ENCODE measurements at places on chromosomes 11 and 22.

GRCh38 chr11:106086135-106086534, 8.7 kb downstream of the AASDHPPT start:
- DNase-seq = no peak

DNA sequence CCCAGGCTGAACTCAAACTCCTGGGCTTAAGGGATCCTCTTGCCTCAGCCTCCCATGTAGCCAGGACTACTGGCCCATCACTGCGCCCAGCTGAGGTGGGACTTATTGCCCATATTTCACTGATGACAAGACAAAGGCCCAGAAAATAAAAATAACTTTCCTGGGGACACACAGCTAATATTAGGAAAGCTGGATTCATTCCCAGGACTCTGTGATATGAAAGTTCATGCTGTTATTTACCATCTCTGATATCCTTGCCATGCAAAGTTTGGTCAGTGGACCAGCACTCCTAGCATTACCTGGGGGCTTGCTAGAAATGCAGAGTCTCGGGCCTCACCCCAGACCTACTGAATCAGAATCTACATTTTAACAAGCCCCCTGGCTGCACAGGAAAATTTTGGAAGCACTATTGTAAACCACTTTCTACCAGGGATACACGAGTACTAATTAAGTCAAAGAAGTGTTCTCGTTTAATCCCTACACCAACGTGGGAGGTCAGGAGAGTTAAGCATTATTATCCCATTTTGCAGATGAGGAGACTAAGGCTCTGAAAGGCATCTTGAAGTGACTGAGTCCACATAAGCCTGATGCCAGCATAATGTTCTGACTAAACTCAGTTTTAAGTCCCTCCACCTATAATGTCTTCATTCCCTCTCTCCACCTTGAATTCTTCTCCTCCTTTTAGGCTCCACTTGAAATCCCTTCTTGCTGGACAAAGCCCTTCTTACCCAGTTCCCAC, 2.5 kb upstream of the FAM83F start:
- DNase-seq = no peak

DNA sequence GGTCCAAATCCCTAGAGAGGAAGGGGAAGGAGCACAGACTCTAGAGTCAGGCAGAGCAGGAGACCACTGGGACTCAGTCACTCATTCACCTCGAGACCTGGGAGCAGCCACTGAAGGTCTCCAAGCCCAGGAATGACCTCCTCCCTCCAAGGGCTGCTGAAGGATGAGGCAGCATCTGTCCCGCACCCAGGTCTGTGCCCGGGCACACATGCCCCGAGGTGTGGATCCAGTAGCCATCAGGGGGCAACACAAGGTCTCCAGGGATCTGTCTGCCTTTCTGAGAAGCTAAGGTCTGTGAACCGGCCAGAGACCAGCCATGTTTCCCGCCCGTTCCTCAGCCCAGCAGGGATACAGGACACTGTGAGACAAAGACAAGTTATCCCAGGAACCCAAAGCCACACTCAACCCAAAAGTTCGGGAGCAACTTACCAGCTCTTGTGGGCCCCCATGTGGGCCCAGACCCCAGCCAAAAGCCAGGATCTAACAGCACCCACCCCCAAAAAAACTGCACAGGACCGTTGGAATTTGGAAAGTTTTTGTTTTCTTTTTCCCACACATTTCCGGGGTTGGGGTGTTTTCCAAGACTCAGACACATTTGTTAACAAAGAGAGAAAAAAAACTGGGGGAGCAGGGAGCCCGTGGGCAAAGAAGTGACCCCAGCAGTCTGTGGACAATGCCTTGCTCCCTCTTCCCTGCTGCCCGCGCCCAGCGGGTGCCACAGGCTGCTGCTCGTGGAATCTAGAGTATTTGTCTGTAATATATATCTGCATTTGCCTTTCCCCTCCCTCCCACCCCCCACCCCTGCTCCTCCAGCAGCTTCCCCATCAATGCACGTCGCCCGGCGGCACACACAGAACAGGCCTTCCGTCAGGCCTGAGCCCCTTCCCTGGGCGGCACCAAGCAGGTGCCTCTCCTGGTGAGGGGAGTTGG, 14.9 kb downstream of the SLC22A12 start:
- no peak for DNase-seq

GRCh38 chr11:15720460-15720859, 605.7 kb downstream of the INSC start:
- DNase-seq = no peak

DNA sequence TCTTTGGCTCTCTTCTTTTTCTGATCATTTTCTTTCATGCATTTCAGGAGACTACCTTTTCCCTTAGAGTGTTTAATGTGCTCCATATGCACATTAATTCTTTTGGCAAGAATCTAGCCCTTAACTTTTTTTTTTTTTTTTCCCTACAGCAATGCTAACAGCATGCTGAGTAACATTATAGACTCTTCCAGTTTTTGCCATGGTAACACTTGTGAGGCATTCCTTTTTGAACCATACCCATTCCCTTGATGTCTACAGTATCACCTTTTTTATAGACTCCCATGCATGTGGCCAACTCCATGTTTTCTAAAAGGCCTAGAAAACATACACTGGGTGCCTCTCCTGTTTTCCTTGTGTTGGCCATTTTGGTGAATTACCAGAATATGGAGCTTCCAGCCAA, 2.9 kb upstream of the MRPL17 start:
- no peak for DNase-seq

DNA sequence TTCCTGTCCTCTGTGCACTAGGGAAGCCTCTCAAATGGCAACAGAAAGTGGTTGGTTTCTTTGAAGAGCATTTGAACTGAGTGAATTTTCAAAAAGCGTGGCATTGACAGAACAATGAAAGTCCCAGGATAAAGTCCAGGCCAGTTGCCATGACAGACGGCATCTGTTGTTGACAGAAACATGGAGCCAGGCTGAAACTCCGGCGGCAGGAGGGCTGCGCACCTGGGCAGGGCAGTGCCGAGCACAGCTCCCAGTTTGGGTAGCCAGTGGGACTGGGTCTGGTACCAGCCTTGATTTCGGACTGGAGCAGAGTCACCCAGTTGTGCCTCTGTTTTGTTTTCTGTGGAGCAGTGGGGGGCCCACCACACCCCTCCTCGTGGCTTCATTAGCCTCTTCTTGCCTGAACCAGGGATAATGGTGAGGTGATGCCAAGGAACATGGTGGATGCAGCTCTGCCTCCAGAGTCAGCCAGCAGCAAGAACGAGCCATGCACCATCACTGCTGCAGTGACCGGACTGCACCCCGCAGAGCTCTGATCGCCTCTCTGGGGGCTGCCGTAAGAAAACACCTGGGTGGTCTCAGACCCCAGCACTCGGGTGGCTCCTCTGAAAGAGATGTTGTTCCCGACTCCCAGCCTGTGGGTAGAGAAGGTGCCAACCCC, 9.8 kb upstream of the SEPTIN5 start:
- no peak for DNase-seq

GRCh38 chr11:78450866-78451265, 33.2 kb upstream of the GAB2 start:
- DNase-seq = no peak
